Gastroesophageal sphincter (tissue), 4 donors: ENCODE measurements at places on chromosomes 5 and 9. TPM values are rescaled to one million over a fixed set of nuclear protein-coding genes. Genes with fewer than 3 reads are reported as not detected.

NR5A1 gene
- not detected for total RNA-seq

- ATAC-seq: no peak
These were observed 42.7 kb upstream of the ZNF608 start for GRCh38 chr5:124789104-124789605.

- peak; percentile 46 for ATAC-seq
These were observed 27.2 kb downstream of the NEK6 start for GRCh38 chr9:124284940-124285441.

FAM200C gene
- total RNA-seq: 7.2 TPM

- no peak for ATAC-seq
These were observed 42.5 kb downstream of the ALG2 start for GRCh38 chr9:99178912-99179872.

KIF20A gene
- not detected for total RNA-seq

DNA sequence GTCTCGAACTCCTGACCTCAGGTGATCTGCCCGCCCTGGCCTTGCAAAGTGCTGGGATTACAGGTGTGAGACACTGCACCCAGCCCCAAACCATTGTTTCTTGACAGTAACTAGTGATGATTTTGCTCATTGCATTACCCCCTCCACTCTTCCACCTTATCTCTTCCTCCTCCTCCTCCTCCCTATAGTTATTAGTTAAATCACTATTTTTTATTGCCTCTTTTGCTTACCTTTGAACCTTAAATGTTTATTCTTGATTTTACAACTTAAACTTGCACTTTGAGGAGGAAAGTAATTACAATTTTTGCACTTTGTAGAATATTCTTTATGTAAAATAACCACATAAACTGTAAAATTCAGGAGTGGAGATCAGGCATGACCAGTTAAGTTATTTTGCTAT, 35.7 kb downstream of the RASGRF2 start:
- ATAC-seq: no peak

DNA sequence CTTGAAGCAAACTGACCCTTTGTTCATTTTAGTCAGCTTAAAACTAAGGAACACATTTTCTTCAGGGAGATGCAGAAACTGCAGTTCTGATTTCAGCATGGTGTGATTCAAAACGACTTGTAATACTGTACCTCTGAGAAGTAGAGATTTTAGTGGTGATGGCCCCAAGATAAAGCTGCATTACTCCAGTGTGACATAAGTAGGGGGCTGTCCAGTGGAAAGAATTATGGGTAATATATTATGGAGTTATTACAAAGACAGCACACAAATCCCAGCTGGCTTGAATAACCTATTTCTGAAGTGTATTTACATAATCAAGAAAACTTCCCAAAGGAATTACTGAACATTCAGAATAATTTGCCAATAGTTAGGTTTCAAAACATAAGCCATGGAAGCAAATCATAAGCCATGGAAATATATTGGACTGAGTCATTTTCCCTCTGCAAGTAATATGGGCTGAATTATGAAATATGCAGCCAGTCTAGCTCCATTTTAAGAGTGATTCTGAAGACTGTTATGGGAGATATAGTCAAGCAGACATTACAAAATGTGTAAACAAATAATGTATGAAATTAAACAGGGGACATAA, 133.7 kb upstream of the FBXL17 start:
- ATAC-seq: no peak

- ATAC-seq: no peak
These were observed 137.4 kb downstream of the CD180 start for GRCh38 chr5:67058998-67059743.

GRCh38 chr9:94029932-94030317, 54.3 kb upstream of the PTPDC1 start:
- ATAC-seq: no peak

GRCh38 chr9:110455860-110456259, 118.2 kb upstream of the TXNDC8 start:
- no peak for ATAC-seq

DNA sequence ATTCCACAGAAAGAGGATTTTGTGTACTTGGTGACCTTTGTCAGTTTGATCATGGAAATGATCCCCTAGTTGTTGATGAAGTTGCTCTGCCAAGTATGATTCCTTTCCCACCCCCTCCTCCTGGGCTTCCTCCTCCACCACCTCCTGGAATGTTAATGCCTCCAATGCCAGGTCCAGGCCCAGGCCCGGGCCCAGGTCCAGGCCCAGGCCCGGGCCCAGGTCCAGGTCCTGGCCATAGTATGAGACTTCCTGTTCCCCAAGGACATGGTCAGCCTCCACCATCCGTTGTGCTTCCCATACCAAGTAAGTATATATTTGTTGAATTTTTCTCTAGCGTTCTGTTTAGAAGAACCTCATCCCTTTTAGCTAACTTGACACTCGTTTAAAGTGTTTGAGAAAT, 30.0 kb downstream of the RBM27 start:
- ATAC-seq: no peak

- ATAC-seq: no peak
These were observed 30.9 kb downstream of the S1PR3 start for GRCh38 chr9:89022001-89022759.

DAB2IP gene
- total RNA-seq: 43.4 TPM

SYK gene
- total RNA-seq: 15.3 TPM

GRCh38 chr5:36452424-36453006, 150.8 kb upstream of the RANBP3L start:
- ATAC-seq: no peak
